ENCODE measurements at places on chromosomes 3 and 15.
A peak's percentile ranks its signal among the peaks of the same experiment; 100 is the strongest.

- no peak for DNase-seq
Observed at GRCh38 chr3:38141952-38142273, 3.5 kb downstream of the MYD88 start.

DNA sequence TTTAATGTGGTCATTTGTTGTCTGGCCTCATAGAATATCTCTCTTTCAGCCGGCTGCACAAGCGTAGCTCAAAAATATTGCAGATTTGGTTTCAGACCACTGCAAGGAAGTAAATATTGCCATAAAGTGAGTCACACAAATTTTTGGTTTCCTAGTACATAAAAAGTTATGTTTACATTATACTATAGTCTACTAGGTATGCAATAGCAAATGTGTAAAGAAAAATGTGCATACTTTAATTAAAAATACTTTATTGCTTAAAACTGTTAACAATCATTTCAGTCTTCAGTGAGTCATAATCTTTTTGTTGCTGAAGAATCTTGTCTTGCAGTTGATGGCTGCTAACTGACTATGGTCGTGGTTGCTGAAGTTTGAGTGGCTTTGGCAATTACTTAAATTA, 425.1 kb upstream of the ROBO1 start:
- DNase-seq = no peak

GRCh38 chr15:48500595-48500994, 144.9 kb downstream of the FBN1 start:
- no peak for DNase-seq

GRCh38 chr3:169615833-169616232, 47.7 kb downstream of the MECOM start:
- peak; percentile 18 for DNase-seq

DNA sequence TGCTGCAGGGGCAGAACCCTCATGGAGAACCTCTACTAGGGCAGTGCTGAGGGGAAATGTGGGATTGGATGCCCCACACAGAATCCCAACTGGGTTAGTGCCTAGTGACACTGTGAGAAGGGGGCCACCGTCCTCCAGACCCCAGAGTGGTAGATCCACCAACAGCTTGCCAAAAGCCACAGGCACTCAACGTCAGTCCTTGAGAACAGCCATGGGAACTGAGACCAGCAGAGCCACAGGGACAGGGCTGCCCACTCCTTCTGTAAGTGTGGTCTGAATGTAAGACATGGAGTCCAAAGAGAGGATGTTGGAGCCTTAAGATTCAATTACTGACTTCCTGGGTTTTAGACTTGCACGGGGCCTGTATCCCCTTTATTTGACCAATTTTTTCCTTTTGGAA, 1451.5 kb downstream of the SI start:
- DNase-seq = no peak

GRCh38 chr15:40242601-40243000, 3.7 kb downstream of the PAK6 start:
- DNase-seq = no peak

DNA sequence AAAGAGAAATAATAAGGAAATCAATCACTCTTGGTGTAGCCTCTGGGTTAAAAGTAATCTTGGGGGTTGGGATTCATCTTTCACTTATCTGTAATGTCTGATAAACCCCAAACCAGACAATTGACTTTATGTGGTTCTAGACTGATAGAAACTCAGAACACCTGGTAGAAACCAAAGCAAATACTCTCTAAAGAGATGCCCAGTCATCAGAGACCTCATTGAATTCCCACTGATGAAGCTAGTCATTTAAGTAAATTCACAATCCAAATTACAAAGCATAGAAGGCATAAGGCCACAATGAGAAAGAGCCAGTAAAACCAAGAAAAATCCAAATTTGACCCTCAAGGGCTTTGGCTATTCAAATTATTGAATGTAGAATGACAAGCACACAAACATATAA, 250.6 kb downstream of the MBNL1 start:
- DNase-seq = no peak

DNA sequence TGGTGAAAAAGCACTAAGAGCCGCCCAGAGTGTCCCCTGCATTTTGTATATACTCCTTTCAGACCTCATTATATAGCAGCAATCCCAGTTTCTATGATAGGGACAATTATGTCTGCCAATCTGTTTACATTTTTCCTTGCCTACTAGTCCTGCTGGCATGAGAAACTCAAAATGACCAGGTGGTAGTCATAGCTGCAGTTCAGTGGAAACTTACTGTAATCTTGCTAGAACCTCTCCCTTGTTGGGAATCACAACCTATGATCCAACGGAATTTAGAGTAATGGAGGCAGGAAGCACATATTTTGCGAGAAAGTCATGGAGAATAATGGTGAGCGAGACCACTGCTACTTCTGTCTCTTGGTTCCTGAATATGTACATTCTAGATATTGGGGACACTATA, 28.6 kb upstream of the MINAR1 start:
- DNase-seq = no peak

DNA sequence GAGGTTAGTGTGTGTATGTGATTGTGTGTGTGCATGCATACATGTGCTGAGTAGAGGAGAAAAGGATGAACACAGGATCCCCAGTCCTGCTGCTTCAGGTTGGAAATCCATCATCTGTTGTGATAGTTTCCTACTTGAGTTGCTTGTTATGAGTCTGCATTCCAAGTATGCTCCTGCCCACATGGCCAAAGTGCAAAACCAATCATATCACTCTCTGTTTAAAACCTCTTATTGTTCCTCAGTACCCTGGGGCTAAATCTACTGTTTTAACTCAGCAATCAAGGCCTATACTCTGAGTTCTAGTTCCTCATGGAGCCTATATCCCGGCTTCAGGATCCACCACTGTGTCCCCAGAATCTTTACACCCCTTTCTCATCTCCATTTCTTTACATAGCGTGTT, 139.9 kb upstream of the TLE3 start:
- no peak for DNase-seq

GRCh38 chr3:129404610-129405009, 23.8 kb downstream of the EFCAB12 start:
- DNase-seq = no peak

DNA sequence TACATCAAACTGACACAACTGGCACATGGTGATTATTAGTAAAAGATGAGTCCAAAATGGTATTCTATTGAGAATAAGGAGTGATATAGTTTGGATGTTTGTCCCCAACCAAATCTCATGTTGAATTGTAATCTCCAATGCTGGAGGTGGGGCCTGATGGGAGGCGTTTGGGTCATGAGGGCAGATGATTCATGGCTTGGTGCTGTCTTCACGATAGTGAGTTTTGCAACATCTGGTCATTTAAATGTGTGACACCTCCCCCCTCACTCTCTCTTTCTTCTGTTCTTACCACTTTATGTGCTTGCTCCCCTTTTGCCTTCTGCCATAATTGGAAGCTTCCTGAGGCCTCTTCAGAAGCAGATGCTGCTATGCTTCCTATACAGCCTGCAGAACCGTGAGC, 90.6 kb downstream of the RSL24D1 start:
- DNase-seq = no peak

Measured in nephron progenitor cell (in vitro differentiated cells).